OCI-LY7 (cell line): ENCODE measurements at places on chromosomes 5 and 9. TPM values are rescaled to one million over a fixed set of nuclear protein-coding genes. Genes with fewer than 3 reads are reported as not detected.

SYNPO gene
- total RNA-seq: 0.08 and 0.15 TPM in 2 replicates

C5orf52 gene
- total RNA-seq: not detected in 2 replicates

ADAMTSL2 gene
- total RNA-seq: not detected in 2 replicates

NMUR2 gene
- not detected in 2 replicates for total RNA-seq

IL13 gene
- total RNA-seq: not detected in 2 replicates

SVEP1 gene
- not detected in 2 replicates for total RNA-seq

ZNF462 gene
- 0.35 and 0.88 TPM in 2 replicates for total RNA-seq

NR5A1 gene
- not detected in 2 replicates for total RNA-seq

AGXT2 gene
- total RNA-seq: not detected in 2 replicates

GLRA1 gene
- not detected in 2 replicates for total RNA-seq

KCNMB1 gene
- total RNA-seq: not detected in 2 replicates

HTR1A gene
- total RNA-seq: not detected in 2 replicates

IFNB1 gene
- total RNA-seq: not detected in 2 replicates

ADAMTS16 gene
- not detected in 2 replicates for total RNA-seq

TAF11L10 gene
- total RNA-seq: not detected in 2 replicates

DNA sequence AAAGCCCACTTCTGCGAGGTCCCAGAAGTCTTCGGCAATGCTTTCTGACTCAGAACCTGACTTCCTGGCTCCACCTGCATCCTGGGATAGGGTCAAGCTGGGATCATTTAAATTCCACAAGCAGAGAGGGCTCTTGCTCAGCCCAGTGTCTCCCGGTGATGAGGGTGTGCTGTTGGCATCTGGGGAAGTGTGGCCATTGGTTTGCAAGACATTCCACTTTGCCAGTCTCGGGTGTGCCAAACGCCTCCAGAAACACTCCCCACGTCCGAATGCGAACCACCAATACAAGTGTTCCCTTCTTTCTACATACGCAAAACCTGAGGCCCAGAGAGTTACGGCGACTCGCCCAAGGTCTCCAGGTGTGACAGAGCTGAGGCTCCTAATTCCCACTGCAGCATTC, 43.1 kb upstream of the FCN2 start:
- no peak for DNase-seq

- DNase-seq: no peak
These were observed 79.9 kb upstream of the FBXW11 start for GRCh38 chr5:172086194-172086975.

DNA sequence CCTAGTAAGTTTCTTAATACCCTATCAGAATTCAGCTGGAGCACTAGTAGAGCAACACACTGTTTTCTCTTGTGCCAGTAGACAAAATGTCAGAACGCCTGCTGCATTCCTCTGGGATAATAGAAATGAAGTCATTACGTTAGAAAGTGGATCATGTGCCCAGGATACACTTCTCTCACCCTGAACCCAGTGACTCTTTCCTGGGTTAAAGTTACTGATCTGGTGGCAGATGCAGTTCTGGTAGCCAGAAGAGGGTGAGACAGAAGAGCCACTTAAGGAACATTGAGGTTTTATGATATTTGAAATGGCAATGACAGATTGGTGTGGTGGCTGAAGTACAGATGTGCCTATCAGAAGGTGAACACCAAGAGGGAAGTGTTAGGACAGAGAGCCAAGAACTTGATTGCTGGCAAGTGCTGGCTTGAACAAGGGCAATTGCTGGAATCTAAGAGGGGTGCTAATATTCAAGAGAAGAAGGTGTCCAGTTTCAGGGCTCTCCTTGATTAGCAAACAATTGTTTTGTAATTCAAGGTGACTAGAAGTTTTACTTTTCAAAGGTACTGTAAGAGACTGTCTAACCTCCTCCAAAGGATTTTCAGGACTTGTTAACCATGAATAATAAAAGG, 93.7 kb upstream of the ERBIN start:
- DNase-seq: no peak

GRCh38 chr9:112361601-112362000, 18.3 kb upstream of the HSDL2 start:
- DNase-seq: peak; percentile 68

GRCh38 chr9:13447843-13448422, 168.4 kb upstream of the MPDZ start:
- no peak for DNase-seq

- DNase-seq: no peak
These were observed 35.1 kb downstream of the B4GALT1 start for GRCh38 chr9:33131790-33132772.

DNA sequence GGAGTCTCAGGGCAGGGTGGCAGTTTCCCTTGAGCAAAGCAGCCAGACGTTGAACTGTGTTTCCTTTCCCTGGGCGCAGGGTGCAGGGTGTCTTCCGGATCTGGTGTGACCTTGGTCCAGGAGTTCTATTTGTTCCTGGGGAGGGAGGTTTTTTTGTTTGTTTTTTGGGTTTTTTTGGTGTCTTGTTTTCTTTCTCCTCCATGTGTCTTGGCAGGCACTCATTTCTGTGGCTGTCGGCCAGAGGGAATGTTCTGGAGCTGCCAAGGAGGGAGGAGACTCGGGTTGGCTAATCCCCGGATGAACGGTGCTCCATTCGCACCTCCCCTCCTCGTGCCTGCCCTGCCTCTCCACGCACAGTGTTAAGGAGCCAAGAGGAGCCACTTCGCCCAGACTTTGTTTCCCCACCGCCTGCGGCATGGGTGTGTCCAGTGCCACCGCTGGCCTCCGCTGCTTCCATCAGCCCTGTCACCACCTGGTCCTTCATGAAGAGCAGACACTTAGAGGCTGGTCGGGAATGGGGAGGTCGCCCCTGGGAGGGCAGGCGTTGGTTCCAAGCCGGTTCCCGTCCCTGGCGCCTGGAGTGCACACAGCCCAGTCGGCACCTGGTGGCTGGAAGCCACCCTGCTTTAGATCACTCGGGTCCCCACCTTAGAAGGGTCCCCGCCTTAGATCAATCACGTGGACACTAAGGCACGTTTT, 3.5 kb upstream of the PHYHD1 start:
- no peak for DNase-seq

DNA sequence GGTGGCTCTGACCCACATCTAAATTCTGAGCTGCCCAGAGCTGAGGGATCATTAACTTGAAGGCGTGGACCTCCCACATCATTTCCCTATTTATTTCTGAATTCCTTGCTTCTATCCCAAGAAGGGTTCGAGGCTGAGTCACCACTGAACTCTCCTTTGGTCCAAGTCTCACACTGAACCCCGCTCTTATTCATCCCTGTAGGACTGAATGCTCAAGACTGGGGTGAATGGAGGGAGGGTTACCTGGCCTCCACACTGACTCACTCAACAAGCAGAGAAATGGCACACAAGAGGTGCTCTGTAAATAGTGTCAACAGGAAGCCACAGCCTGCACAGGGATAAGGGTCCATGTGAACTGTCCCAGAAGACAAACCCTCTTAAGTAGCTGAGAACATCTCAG, 79.1 kb upstream of the FSTL4 start:
- DNase-seq: no peak

DNA sequence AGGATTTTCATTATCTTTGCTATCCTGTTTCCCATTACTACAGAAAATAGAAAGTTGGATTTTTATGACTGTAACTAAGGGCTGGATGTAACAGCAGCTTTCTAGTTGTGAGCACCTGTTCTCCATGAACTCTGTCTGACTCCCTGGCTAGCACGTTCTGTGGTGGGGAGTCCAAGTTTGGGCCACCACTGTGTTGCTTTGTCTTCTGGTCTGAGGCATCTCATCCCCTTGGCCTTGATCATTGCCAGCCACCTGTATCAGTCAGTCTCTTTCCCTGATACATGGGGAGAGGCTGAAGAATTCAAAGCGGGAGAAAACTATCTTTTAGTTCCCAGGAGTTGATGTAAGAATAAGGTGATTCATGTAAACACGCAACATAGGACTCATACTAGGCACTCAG, 33.4 kb downstream of the WDR70 start:
- DNase-seq: no peak

DNA sequence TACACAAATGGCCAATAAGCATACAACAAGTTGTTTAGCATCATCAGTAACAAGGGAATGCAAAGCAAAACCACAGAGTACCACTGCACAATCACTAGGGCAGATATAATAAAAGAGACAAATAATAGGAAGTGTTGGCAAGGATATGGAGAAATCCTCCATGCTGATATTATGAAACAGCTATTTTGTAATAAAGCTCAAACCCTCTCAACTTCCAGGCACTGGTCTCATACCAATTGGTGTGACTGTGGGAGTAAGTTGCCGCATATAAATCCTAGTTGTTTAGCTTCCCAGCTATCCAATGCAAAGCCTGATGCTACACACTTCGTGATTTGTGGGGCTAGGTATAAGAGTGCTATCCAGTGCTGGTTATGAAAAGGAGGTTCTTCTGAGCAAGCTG, 88.6 kb downstream of the SMIM23 start:
- no peak for DNase-seq

GRCh38 chr5:35644543-35644942, 26.9 kb downstream of the SPEF2 start:
- peak; percentile 8 for DNase-seq

- DNase-seq: no peak
These were observed 44.2 kb downstream of the SH3PXD2B start for GRCh38 chr5:172410160-172410559.

DNA sequence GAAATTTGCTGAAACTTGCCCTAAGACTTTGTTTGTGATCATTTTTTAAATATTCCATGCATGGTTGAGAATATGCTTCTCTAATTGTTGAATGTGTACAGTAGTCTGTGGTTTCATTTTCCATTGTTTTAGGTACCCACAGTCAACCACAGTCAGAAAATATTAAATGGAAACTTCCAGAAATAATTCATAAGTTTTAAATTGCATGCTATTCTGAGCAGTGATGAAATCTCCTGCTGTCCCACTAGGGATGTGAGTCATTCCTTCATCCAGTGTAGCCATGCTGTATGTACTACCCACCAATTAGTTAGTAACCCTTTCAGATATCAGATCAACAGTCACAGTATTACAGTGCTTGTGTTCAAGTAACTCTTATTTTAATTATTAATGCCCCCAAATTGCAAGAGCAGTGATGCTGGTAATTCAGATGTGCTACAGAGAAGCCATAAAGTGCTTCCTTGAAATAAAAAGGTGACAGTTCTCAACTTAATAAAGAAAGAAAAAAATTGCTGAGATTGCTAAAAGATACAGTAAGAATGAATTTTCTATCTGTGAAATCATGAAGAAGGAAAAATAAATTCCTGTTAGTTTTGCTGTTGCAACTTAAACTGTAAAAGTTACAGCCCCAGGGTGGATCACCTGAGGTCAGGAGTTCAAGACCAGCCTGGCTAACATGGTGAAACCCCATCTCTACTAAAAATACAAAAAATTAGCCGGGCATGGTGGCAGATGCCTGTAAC, 79.9 kb upstream of the FBXL17 start:
- DNase-seq: no peak

DNA sequence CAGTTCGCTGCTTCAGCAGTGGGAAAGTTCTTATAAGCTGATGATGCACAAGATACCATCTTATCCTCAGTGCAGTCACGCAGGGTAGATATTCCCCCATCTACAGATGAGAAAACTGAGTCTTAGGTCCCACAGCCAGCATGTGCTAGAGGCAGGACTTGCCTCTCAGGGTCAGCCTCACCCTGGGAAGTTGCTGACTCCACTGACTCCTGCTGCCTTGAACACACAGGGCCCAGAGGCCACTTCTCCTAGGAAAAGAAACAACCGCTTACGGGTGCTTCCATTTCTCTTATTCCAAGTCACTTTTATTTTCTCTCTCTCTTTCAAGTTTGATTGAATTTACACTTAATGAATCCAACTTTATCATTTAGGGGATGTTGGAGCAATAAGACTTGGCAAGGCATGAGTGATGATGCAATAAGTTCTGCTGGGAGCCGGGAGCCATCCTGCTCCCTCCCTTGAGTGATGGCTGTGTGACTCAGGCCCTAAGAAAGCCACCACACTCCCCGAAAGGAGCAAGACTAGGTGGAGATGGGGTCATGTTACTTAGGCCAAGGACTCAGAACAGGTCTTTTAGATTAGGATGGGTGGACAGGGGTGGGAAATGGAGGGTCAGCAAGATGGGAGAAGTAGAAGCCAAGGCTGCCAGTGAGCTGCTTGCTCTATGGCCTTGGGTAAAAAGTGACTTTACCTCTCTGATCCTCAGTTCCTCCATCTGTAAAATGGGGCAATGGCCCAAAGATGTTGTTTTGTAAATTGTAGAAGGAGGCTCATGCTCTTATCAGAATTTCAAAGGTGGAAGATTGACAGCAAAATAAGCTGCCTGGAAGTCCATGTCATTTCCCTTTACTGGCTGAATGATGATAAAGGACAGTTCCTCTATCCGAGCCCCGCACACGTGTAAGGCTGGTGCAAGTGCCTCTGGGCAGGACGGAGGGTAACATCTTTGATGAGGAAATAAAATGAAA, 67.4 kb upstream of the ZNF618 start:
- DNase-seq: no peak

DNA sequence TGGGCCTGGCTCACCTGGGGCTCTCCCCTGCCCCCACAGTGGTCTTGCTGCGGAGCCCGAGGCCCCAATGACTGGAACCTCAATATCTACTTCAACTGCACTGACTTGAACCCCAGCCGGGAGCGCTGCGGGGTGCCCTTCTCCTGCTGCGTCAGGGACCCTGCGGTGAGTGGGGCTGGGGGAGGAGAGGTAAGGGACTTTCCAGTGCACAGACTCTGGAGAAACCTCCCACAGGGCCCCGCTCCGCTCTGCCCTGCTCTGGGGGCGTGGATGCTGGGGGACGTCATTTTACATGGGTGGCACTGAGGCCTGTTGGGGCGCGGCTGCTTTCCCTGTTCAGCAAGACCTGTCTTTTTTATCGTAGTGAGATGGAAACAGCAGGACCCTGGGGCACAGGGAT, 7.6 kb downstream of the TSPAN17 start:
- no peak for DNase-seq

DNA sequence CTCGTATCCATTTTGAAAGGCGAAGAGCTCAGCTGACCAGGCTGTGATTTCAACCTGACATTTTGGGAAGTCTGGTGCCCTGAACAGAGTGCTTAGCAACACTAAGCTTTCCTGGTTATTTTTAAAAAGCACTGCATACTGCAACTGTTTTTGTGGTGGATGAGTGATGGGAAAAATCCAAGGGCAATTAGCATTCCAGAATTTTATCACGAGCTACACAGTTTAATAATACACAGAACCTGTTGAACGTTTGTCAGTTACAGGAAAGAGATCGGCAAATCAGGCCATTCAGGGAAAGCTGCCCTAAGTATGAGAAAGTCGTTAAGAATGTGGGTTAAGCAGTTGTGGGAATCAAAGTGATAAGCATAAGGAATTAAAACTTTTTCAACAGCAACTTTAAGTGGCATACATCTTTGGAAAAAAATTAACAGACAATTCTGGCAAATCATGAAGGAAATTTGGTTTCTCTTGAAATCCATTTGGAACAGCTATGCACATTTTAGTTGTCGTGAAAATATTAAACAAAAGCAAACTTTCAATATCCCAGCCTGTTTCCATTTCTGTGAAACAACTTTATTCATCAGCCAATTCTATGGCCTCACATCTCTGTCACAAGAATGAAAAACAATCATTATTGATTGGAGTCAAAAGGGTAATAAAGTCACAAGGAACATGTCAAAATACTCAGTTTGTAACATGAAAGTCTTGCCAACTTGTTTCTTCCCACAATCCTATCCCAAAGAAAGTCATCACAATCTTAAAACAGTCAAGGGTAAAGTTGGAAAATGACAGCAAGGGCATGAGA, 25.7 kb downstream of the PUM3 start:
- no peak for DNase-seq

GRCh38 chr9:33517373-33517772, 6.7 kb upstream of the ANKRD18B start:
- peak; percentile 33 for DNase-seq
